ENCODE measurements at places on chromosomes 1 and 21.

DNA sequence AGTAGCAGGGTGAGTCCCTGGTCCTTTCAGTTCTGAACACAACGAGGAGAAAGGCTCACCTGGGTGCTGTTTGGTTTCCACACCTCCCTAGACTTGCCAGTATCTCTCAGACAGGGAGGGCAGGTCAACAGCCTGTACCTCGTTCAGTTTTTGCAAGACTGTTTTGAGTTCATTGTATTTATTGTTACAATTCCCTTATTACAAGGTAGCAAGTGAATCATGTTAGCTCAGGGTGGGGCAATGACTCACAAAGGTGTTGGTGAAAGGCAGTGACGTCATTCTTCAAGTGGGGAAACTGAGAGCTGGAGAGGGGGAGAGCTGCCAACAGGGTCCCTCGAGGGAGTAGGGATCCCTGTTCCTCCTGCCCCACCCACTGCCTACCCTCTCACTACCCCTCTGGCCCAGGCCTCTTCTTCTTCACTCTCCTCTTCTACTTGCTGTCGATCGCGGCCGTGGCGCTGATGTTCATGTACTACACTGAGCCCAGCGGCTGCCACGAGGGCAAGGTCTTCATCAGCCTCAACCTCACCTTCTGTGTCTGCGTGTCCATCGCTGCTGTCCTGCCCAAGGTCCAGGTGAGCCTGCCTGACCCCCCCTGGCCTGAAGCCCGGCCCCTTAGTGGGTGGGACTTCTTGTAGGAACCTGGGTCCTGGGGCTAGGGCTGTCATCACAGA is 13.4 kb downstream of the SERINC2 start:
- DNase-seq: no peak

GRCh38 chr1:84386716-84387479 is 11.4 kb upstream of the DNASE2B start:
- DNase-seq: no peak

DNA sequence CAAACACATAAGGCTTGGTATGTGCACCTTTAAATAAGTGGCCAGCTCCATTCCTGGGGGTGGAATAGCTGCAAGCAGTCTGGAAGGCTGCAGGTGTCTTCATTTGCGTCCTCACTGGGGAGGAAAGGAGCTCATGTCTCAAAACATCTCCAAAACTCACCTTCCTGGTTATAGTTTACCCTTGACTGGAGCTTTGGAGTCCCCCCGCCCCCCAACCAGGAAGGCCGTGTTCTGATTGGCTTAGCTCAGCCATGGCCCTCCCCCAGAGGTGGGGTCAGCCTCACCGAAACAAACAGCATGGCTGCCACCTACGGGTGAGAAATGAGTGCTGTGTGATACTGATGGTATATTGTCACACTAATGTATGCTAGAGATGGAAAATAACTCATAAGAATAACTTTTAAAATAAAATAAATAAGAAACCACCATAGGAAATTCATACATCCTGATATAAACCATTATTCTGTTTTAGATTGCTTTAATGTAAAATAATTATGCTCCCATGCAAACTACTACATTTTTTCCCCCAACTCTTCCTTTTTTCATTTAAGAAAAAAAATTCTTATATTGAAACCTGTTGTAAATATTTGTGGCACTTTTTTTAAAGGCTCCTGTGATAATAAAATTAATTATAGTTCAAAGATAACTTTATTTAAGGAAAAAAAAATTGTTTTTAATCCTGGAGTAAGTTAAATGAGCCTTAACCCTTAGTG is 90.8 kb downstream of the ZP4 start:
- DNase-seq: no peak

DNA sequence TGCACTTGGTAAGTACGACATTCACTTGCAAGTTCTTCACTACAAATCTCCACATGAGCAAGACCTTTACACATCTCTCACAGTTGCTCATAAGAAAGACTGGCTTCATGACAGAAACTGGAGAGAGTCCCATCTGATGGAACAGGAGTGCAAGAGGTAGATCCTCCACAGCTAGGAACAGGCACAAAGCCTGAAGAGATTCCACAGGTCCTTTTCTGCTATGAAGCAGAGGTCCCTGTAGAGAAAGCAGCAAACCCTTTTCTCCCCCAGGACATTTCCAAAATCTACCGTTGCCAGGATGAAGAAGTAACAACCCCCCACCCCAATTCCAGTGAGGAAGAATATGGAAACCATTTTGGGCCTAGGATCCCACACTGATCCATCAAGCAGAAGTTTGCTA is 47.3 kb downstream of the EIF4G3 start:
- DNase-seq: no peak

DNA sequence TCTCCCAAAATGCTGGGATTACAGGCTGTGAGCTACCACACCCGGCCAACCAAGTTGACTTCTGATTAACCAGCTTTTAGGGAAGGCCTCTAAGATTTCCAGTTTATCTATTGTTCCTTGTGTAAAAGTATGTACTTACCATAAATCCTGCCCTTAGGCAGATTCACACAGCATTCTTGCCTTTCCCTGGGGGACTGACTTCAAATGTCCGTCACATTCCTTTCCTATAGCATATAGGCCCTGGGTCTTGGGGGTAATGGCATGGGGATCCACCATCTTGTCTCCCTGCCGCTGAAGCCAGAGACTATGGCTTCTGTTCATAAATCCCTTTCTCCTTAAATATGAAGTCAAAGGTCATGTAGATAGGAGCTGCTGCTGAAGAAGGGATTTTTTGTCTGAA is 872 bp upstream of the PINK1 start:
- DNase-seq: no peak

GRCh38 chr1:119288751-119289150 is 79.8 kb upstream of the HAO2 start:
- no peak for DNase-seq

GRCh38 chr1:76105372-76105771 is 30.8 kb downstream of the ST6GALNAC3 start:
- no peak for DNase-seq

DNA sequence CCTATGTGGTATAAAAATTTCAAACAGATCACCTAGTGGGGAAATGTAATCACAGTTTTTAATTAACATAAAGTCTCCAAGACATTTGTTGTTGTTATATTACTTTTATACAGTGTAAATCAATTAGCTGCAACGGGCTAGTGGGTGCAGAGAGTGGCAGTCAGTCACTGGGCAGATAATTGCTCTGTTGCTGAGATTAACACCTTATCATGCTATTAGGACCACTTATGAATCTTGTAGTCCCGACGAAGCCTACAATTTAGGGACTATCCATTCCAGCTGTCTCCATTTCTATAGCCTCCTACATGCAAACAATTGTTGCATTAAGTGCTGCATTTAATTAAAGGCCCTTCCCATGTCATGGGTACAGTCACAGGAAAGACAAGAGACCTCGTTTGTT is 158.9 kb upstream of the PROX1 start:
- DNase-seq: no peak

DNA sequence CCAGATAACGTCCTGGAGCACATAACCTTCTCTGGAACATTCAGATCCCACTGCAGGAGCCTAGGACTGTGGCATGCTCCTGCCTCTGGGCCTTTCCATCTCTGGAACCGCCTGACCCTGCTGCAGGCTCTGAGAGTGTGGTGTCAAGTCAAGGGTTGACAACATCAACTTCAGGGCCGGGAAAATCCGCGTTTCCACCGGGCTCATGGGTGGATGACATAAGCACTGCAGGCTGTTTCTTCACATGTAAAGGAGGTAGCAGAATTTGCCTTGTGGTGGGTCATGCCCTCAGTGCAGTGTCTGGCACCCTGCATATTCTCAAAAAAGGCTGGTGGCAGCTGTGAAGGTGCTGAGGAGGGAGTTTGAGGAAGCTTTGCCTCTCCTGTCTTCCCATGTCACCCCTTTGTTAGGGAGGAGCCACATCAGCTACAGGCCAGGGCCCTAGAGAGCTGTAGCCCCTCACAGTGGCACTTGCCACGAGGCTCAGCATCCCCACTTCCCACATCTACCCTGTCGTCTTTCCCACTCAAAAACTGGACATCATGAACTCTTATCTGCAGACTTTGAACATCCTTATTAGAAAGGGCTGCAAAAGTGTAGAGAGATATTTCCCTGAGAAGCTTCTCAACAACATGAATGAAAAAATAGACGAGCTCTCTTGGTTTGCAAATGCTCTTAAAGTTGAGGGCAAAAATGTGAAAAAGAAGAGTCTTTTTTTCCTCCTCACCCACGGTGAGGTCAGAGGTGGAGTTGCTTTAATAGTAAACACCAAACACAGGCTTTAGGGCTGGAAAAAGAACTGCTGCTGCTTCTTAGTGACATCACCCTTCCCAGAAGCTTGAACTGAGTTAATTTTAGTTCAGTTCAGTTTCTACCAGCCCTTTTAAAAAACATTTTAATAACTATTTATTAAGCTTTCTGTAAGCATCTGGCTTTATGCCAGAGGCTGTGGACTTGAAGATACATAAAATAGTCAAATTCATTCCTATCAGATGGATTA is 121.3 kb downstream of the HUNK start:
- DNase-seq: no peak

DNA sequence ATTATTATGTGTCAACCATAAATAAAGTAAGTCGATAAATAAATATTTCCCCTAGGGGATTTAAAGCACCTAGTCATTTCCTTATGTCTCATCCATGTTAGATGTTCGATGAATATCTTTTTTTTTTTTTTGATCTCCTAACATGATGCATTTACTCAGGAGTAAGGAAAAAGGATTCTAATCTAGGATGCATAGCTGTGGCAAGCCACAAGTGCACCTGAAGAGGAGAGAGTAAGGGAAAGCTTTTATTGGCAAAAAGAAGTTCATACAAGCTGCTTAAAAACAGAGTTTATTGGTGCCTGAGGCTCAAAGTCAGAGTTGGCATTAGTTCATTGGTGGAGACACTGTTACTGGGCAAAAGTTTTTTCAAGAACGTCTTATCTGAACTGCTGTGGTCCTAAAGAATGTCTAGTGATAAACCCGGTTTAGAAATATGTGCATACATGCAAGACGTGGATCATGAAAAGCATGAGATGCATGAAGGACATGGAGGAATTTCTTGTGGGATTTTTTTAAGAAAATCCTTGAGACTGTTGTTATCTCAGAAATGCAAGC is 51.7 kb downstream of the SWT1 start:
- no peak for DNase-seq

DNA sequence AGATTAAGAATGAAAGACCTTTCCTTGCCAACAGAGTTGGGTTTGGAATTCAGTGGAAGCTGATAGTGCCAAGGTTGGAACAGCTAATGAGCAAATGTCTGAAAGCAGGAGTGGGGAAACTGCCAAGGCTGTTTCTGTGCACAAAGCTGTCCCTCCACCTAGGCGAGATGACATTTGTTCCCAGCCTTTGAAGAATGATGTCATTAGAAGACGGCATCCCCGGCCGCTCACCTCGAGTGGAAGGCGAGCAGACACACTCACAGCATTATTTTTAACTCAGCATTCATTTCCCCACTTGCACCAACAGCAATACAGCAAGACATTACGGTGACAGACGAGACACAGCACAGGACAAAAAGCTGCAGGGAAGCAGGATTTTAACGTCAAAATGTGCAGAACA is 463.9 kb downstream of the PCP4 start:
- no peak for DNase-seq

- no peak for DNase-seq
These were observed 720 bp upstream of the F3 start for GRCh38 chr1:94542088-94542870.

DNA sequence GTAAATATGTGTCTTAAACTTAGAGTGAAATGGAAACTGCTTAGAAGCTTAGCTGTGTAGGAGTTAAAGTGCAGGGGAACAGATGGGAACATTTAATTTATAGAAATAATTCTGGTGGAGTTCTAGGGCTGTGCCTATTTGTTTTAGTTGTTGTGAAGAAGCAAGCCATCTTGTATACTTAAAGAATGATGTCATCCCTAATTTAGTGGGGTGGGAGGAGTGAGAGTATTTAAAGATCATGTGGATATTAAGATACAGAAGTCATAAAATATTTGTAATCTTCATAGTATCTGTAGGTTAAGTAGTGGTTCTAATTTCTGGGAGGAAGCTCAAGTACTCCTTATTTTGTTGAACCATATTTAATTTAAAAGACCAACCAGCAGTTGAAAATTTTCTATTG is 41.5 kb downstream of the BACH1 start:
- DNase-seq: no peak

- no peak for DNase-seq
These were observed 83.4 kb downstream of the ASH1L start for GRCh38 chr1:155479205-155479604.

- peak; percentile 78 for DNase-seq
These were observed 24.1 kb upstream of the ALDH4A1 start for GRCh38 chr1:18926315-18927081.

GRCh38 chr1:93617670-93618499 is 63.8 kb downstream of the BCAR3 start:
- no peak for DNase-seq

GRCh38 chr1:89382479-89382878 is 18.6 kb downstream of the GBP6 start:
- DNase-seq: no peak

- DNase-seq: no peak
These were observed 3.6 kb upstream of the RSPH1 start for GRCh38 chr21:42499444-42500112.

DNA sequence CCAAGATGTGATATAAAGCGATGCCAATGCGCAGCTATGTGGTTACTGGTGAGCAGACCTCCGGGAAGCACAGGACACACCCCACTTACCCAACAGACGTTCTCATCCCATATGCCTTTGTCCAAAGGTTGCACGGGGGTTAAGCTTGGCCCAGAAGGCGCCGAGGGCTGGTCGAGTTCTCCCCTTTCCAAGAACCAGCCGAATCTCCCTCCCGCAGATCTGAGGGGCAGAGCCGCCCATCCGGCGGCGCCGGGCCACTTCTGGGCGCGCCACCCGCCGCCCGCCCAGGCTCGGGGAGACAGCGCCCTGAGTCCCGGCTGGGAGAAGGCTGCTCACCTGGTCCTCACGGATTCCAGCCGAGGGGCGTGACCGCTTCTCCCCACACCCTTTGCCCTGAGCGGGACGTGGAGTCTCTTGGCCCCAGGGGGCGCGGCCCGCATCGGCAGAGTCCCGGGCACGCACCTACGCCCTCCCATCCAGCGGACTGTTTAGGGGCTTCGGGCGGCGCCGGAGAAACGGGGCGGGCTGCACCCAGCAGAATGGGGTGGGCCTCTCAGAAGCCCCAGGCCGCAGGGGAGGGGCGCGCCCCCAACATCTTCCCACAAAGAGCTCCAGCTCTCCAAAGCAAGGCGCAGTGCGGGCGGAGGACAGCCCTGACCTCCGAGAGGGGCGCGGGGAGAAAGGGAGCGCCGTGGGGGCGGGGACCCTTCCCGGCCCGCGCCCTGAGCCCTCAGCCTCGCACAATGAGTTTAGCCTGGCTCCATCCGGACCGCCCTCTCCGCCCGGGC is 615 bp downstream of the GPR161 start:
- no peak for DNase-seq

- peak; percentile 79 for DNase-seq
These were observed 16.5 kb downstream of the STK40 start for GRCh38 chr1:36369061-36369861.
